Chondrocyte (in vitro differentiated cells): ENCODE measurements at places on chromosomes 2 and 18.

DNA sequence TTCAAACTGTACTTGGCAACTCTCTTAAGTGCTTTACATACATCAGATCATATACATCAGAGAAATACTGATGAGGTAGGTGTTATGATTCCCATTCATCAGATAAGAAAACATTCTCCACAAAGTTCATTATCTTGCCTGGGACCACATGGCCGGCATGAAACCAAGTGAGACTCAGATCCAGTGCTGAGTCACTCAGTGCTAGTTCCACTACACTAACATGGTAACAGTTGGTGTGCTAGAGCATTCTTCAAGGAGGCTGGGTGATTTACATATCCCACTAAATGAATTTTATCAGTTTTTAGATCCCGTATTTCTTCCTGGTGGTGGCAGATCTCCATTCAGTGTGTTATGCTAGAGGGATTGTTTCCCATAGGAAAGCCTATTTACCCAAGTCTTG, 772.0 kb downstream of the CNTNAP5 start:
- no peak for DNase-seq

DNA sequence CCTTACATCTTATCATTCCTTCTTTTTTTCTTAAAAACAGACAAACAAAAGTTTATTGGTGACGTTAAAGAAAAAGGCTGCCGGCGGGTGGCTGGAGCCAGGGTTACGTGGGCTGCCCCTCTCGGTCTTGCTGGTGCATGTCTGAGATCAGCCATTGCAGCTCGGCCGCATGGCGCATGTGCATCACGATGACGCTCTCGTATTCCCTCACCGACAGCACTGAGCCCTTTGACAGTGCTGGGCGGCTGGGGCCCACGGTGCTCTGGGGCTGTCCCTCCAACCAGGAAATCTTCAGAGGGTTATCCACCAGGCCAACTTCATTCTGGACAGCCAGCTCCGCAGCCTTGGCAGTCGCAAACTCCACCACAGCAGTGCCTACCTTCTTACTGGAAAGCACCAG, 1081.8 kb upstream of the TMEFF2 start:
- DNase-seq: no peak

DNA sequence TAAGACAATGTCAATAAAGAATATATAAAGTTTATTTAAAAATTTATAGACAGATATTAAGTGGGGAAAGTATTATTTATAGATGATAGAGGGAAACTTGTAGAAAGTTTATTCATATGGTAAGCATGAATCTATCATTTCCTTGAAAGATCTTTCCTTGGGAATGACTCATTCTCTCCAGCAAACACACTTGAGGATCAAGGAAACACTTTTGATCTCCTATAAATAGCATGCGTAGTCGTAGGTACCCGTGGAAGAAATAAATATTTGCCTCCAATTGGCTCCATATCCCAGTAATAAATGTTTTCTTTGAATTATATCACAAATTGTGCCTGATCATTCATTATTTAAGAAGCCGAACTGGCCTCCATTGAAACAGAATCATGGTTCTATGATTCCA, 483.4 kb downstream of the RNF144A start:
- no peak for DNase-seq

- DNase-seq: no peak
Observed at GRCh38 chr2:195709901-195710806, 53.1 kb downstream of the SLC39A10 start.

DNA sequence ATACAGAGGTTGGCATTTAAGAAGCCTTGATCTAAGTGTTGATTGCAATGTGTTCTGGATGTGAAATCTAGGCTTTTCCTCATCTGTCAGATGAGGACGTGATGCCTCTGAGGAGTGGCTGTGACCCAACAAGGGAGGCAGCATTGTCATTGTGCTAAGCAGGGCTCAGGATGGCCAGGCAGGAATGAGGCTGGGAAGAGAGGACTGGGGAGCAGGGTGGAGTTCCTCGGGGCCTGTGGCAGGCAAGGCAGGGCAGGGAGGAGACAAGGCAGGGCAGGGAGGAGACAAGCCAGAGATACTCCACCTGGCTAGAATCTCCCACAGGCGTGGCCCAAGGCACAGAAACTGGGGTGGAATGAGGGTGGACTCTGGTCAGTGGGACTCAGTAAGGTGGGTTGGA, 116.6 kb downstream of the RPIA start:
- no peak for DNase-seq

- no peak for DNase-seq
Observed at GRCh38 chr2:156396126-156396525, 40.1 kb upstream of the GPD2 start.

DNA sequence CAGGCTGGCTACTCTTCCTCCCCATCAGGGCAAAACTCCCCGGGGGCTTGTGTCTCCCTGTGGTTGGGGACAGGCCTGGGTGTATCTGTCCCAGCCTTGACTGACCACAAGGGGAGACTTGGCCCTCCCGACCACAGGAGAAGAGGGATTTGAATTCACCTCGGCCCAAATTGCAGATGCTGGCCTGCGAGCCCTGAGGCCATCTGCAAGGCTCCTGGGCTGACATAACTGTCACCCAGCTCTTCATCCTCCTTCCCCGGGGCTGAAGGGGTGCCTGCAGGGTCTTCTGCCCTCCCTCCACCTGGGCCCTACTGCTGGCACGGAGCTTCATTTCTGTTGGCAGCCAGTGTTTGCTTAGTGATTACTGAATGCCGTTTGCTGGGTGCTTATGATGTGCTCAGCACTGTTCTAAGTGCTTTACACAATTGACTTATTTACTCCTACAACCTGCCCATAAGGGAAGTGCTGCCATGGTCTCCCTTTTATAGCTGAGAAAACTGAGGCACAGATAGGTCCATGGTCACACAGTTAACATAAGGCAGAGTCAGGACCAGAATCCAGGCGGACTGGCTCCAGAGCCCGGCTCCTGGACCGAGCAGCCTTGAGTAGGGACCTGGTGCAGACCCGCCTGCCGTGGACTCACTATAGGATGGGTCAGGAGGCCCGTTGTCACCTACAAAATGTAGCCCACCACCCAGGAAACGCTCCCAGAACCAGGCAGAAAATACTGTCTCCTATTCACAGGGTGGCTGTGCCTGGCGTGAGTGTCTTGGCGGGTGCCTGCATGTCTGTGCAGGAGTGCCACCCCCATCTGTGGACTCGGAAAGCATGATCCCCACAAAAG, 18.9 kb downstream of the STEAP3 start:
- DNase-seq: no peak

DNA sequence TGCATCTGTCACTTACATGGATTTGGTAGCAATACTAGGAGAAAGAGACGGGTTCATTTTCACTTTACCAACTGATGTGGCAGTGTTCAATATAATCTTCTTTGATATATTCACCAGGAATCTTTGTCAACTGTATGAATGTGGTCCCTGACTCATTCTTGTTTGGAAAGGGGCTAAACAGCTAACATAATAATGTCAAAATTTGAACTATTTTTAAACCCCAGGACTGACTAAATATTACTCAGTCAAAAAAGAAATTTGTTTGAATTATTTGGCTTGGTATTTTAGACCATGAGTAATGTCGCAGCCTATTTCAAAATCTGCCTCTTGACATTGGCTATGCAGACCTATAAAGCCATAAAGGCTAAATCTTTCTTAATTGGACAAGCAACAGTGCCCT, 413.7 kb upstream of the RGPD4 start:
- DNase-seq: no peak

DNA sequence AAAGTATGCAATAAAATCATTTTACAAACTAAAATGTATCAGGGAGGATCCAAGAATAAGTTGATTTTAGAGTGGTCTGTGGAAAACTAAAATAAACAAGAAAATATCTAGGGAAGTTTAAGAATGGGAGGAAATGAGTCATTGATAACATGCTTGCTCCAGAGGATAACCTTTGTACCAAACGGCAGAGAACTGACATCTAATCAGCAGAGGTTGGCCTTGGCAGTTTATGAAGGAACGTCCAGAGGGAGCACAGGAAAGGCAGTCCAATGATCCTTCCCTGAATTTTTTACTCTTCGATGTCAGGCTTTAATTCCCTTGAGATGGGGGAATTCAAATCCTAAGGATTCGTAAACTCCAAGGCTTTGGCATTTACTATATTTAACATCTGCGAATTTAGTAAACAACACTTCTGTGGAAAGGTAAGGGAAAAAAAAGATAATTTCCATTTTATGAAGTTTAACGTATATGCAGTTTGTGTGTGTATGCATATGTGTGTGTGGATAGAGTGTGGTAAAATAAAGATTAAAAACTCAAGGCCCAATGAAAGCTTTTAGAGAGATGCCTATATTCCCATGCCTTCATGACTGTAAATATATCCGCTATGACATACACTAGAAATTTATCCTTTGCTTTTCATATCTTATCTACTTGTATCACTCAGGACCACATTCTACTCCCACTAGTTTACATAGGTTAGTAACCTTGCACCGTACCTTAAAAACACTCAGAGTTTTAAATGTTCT, 8.7 kb upstream of the INPP1 start:
- no peak for DNase-seq

- no peak for DNase-seq
Observed at GRCh38 chr2:171837736-171838135, 56.3 kb downstream of the SLC25A12 start.

- no peak for DNase-seq
Observed at GRCh38 chr2:45745231-45745630, 93.8 kb downstream of the PRKCE start.

DNA sequence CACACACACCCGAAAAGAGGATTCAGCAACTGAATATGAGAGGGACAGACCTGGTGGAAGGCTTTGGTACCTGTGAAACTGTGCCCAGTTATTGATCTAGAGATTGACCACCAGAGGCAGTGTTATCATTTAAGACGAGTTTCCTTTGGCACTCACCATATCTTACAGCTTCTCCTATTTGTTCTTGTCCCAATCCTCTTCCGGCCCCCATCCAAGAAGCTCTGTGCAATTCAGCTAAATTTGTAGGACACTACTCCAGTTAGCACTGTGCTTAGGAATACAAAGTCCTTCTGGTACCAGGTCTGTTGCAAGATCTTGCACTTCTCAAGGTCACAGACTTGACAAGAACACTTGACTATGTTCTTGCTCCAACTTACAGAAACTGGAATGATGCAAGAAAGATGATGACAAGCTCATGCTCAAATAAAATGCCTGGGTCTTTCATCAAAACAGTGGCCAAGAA, 177.7 kb downstream of the TMEM247 start:
- DNase-seq: no peak

GRCh38 chr2:153543635-153544071, 65.1 kb upstream of the RPRM start:
- no peak for DNase-seq

DNA sequence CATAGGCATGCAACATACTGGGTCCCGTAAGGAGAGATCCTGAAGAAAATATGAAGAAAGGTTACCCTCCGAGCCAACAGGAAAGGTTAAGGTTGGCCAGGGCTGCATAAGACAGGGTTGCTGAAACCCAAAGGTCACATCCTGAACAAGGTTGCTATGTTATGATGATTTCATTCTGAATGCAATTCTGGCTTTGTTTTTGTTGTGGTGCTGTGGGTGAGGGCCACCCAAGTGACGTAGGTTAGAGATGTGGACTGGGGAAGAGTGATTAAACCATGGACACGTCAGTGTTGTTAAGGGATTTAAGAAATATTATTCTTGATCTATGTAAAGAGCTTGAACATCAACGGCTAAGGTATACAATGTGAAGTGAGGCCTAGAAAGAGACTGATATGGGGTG, 60.0 kb downstream of the ZEB2 start:
- DNase-seq: no peak

DNA sequence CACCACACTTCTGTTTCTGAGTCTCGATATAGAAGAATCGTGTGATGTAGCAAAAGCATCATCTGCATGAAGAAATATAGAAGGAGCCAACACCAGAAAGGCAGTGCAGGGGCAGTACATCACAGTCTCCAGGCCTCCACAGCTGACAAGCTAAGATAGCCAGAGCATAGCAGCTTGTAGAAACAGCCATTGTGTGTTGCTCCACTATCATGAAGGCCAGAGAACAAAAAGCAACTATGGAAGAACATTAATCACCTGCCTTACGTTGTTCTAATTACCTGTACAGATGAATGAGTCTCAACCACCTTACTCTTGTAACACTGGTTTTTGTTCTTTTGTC, 129.0 kb downstream of the RND3 start:
- DNase-seq: no peak

GRCh38 chr2:47211497-47212011, 56.4 kb upstream of the STPG4 start:
- no peak for DNase-seq

DNA sequence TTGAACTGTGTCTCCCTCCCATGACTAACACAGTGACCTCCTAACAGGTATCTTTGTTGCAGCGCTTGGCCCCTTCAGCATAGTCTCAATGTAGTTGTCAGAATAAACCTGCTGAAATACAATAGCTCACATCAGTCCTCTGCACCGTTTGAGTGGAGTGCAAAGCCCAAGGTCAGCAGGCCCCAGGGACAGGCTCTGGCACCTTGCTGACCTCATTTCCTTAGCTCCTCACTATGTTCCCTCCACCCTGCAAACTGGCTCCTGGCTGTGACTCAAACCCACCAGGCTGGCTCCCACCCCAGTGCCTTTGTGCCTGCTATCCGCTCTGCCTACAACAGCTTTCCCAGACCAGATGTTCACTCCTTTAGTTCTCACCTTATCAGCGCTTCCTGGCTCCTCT, 146.7 kb downstream of the LRATD1 start:
- DNase-seq: no peak

DNA sequence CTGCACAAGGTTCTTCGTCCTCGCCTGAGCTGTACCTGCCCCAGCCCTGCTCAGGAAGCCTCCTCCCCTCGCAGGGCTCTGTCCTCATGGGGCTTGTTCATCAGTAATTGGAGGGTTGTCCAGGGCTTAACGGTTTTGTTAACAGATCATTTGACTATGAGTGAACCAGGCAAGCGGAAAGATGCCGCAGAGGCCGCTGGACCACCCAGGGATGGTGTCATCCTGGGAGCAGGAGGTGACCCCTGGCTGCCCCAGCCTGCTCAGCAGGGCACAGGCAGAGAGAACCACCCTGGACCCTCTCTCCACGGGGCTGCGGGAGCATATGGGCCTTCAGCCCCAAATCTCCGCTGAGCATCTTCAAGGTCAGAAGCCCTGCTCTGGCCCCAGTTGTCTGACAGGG, 264.3 kb downstream of the KLHL29 start:
- DNase-seq: no peak

DNA sequence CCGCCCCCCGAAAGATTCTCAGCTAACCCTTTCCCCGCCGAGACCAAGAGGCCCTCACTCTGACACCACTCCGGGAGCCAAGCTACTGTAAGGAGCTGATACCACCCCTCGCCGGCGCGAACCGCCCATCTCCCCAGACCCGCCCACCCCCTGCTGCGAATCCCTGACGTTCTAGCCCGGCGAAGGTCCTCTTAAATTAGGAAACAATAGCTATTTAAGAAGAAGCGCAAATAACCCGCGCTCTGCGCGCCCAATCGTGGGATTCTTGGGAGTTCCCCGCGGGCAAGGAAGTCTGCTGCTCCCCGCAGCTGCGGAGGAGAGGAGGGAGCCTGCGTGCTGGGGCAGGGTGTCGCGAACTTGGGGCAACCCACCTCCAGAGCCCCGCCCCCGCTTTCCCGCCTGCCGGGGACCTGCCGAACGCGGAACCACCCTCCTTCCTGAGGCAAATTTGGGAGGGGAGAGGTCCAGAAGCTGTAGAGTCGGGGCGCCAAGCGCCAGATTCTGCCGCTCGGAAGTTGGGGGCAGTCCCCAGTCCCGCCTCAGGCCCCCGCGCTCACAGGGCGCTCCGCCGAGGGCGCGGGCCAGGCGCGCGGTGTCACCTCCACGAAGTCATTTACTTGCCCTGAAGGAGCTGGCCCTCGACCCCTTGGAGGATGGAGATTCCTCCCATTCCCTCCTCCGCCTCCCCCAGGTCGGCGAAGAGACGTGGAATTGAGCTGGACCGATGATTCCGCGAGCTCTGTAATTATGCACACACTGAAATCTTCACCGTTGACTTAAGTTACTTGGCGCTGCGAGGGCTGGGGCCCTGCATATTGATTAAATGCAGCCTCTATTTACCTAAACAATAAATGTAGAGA, 8.4 kb upstream of the SP9 start:
- no peak for DNase-seq
